ENCODE measurements at places on chromosomes 2 and 18.

DNA sequence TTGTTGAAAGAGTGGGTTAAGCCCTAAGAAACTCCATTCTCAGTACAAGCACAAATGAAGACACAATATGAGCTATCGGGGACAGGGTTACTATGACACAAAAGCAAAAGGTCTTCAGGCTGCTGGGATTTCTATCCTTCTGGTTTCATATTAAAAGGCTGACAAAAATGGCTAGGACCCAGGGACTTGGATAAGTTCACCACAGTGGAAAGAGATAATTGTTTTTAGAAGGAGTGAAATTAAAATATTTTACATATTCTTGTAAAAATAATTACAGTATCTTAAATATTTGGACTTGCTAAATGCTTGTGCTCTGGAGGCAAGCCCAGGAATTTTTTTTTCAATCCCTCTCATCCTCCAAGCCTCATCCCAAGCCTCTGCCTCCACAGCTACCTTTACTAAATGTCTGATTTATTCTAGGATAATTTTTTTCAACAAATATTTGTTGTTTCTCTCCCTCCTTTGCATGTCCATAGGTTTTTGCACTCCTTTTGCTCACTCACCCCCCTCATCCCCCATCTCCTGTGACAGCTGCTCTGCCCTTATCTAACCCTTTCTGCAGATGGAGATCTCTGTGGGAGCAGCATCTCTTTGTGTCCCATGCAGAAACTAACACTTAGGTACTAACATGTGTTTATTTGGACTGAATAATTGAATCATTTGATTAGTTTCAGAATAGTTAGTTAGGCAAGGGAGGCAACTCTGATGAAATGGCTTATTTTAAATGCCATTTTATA lies 47.8 kb upstream of the NABP1 start:
- DNase-seq: no peak

DNA sequence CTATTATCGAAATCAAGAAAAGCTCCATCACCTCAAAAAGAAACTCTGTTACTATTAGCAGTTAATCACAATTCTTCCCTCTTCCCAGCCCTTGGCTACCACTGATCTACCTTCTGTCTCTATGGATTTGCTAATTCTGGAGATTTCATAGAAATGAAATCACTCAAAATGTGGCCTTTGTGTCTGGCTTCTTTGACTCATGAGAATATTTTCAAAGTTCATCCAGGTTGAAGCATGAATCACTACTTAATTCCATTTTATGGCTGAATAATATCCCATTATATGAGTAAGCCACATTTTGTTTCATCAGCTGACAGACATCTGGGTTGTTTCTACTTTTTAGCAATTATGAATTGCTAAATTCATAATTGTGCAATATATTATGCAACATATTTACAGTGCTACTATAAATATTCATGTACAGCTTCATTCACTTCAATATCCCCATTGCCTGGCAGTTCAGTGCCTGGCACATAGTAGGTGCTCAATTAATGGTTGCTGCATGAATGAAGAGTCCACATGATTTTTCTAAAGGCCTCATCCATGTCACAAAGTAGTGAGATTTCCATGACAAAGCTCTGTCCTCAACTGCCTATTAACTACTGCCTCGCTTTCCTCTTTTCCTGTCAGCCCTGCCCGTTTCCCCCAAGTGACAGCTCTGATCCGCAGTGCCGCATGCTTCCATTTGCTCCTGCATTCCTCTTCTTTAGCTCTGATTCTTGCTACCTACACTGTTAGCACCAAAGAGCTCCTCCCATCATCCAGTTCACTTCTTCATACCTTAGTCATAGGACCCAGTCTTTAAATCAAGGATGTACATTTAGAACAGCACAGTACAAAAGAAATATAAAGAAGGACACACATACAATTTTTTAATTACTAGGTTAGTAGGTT lies 32.8 kb downstream of the CCDC93 start:
- DNase-seq: no peak

DNA sequence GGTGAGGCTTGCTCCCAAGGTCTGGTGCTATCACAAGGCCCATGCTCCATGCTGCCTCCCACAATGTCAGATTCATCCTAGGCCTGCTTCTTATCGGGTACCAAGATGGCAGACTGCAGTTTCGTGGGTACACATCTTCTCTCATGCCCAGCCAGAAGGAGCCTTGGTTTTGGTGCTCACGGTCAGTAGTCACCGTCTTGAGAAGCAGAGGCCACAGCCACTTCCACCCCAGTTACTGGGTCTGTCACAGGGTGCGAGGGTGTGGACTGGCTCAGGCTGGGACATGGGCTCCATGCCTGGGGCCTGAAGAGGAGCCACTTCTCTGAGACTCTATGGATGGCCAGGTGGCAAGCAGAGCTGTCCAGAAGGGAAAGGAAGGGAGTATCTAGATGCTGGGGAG lies 178.8 kb upstream of the HS6ST1 start:
- DNase-seq: no peak

GRCh38 chr2:226234187-226234586 lies 565.4 kb downstream of the IRS1 start:
- DNase-seq: no peak

GRCh38 chr2:40344364-40344763 lies 107.5 kb downstream of the SLC8A1 start:
- no peak for DNase-seq

DNA sequence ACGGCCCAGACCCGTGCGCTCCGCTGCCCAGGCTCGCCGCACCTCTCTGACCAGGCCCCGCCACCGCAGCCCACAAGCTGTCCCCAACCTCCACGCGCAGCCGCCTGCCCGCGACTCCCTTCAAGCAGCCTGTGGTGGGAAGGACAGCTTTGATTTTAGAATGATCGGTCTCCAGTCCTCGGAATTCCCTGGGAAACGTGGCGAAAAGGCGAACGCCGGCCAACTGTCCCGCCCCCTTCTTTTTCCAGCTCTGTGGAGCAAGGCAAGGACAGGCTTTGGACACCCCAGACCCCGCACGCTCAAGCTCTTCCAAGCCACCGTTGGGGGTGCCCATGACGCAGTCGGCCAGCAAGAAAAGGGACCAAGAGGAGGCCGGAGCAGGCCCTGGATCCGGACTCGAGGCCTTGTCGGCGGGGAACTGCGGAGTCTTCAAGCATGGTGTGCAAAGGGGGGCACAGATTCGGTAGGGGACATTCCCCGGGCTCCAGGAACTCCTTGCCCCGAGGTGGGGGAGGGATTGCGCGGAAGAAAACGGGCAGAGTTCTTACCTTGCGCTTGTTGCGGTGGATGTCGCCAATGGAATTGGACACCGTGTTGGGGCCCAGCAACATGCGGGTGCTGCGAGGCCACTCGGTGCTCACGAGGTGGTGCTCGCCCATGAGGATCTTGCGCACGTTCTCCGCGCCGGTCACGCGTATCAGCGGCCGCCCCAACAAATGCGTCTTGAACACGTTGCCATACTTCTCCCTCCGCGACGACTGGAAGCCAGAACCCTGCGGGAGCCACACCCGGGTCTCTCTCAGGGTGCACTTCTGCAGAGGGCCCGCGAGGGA lies 4.0 kb downstream of the CYP26B1 start:
- no peak for DNase-seq

- no peak for DNase-seq
Measured at GRCh38 chr2:120343433-120344105, 2.4 kb upstream of the INHBB start.

GRCh38 chr2:68994864-68995263 lies 18.1 kb upstream of the ANTXR1 start:
- no peak for DNase-seq

DNA sequence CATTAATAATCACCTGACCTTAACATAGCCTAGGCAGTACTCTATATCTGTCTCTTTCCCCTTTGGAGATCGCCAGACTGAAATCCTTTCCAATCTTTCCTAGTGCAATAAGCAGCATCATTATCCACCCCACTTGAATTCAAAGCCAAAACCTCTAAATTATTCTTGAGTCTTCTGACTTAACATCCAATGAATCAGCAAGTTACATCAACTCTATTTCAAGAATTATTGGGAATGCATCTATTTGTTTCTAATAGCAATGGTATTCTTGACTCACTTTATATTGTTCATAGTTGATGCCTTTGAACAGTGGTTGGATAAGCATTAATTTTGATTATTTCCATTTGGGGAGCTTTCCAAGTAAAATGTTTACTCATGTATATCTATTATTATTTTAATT lies 144.8 kb downstream of the ZNF804A start:
- no peak for DNase-seq

DNA sequence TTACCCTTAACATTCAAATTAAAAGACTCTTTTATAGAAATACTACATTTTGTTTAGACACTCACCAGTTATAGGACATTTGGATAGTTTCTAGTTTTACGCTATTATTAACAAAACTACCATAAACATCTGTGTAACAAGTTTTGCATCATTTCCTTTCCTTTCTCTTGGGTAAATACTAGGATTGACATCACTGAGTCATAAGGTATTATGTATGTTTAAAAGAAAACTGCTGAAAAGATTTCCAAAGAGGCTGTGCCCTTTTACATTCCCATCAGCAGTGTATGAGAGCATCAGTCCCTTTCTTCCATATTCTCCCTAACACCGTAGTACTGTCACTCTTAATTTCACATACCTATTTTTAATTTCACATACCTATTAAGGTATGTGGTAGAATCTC lies 130.6 kb downstream of the USP34 start:
- no peak for DNase-seq

DNA sequence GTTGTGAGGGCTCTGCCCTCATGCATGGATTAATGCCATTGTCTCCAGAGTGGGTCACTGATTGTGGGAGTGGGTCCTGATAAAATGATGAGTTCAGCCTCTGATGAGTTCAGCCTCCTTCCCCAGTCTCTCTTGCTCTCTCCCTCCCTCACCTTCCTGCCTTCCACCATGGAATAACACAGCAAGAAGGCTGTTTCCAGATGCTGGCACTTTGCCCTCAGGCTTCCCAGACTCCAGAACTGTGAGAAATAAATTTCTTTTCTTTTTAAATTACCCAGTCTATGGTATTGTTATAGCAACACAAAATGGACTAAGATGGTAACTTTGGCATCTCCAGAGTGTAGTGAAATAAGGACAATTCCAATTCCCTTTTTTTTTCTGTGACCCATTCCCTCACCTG lies 47.1 kb upstream of the MAP4K3 start:
- no peak for DNase-seq

GRCh38 chr18:23115683-23116096 lies 19.6 kb upstream of the CABLES1 start:
- no peak for DNase-seq

DNA sequence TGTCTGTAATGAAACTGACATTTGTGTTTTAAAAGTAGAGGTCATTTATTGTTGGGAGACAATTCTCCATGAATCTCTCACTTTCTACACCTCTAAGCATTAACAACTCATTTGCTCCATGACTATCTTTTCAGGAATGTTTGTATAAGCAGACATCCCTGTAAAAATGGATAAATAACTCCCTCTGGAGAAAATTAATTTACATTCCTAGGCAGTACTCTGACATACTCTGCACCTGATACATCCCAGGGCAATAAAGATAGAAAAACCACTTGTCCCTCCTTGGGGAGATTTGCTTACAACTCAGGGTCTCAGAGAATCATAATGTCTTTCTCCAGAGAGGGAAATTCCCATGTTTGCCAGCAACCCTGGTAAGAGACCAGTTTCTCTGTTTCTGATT lies 1037.7 kb upstream of the SLC39A10 start:
- DNase-seq: no peak

GRCh38 chr2:109348671-109349502 lies 219.9 kb downstream of the SH3RF3 start:
- no peak for DNase-seq

DNA sequence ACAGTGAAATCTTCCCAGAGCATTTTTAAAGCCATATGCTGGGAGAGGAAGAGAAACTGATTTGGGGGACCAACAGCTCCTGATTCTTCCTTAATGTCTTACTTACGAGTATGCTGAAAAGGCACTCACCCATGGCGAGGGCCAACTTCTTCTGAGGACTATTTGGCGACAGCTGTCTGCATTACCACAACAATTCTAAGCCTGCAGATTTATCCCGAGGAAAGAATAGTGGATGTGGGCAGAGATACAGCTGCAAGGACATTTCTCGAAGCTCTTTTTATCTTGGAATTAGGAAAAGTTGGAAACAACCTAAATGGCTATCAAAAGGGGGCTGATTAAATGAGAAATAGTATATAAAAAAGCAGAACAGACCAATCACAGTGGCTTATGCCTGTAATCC lies 40.3 kb upstream of the FHL2 start:
- no peak for DNase-seq

DNA sequence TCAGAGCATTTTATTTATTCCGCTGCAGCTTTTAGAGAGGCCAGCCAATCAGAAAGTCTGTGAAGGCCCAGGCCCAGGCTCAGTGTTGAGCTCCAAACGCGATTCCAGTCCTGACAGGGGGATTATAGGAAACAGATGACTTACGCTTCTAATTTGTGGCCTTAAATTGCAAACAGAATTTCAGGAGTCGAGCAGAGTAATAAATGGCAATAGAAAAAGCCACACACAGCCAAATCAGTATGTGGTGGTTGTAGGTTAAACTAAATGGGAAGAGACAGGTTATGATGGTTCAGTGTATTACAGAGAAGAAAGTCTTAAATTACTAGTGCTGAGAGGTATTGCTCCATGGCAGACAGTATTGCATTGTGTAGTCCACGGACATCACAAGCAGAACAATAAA lies 131.0 kb upstream of the ZEB2 start:
- DNase-seq: no peak

- no peak for DNase-seq
Measured at GRCh38 chr2:212494418-212495020, 44.1 kb downstream of the ERBB4 start.

DNA sequence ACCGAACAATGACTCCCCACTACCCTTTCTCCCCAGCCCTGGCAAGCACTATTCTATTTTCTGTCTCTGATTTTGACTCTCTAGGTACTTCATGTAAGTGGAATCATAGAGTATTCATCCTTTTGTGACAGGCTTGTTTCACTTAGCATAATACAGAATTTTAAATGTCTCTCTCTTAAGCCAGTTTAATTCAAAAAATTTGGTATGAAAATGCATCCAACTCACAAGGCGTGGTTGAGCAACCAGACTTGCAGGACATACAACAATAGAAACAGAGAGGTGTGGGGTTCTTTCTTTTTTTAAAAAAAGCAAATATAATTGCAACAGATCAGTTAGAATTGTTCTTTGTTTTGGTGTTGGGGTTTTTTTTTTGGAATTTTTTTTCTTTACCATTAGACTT lies 47.6 kb upstream of the TMEM87B start:
- no peak for DNase-seq

DNA sequence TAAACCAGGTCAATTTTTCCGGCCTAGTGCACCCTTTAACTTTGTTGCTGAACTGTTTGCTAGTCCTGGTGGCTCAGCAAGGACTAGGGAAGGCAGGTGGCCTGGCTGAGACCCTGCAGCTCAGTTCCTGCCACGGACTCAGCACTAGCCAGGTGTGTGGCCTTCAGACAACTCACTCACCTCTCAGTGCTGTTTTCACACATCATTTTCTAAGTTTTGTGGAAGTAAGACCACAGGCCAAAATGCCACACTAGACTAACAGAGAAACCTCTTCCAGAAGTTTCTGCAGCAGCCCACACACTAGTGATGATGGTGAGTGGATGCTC lies 65.9 kb upstream of the SLC1A4 start:
- DNase-seq: no peak

All from NCI-H1092 (cell line).